Colonic mucosa (tissue), 4 donors: ENCODE measurements at places on chromosomes 4 and X. TPM values are rescaled to one million over a fixed set of nuclear protein-coding genes. Genes with fewer than 3 reads are reported as not detected.

Gene MAEA
- 65.8 TPM for total RNA-seq

Gene KIT
- 9.3 TPM for total RNA-seq

Gene ARR3
- not detected for total RNA-seq

Gene ZCCHC18
- total RNA-seq: 0.98 TPM

Gene HMGN5
- 6.1 TPM for total RNA-seq

Gene HMX1
- total RNA-seq: not detected

Gene GPRASP1
- 3.7 TPM for total RNA-seq

Gene SPIN2A
- total RNA-seq: 0.37 TPM

Gene RASSF6
- 38.9 TPM for total RNA-seq

Gene MAGEC1
- not detected for total RNA-seq

Gene IBSP
- not detected for total RNA-seq

Gene SNCA
- total RNA-seq: 1.2 TPM

Gene TBC1D9
- 11.6 TPM for total RNA-seq

Gene USP17L10
- not detected for total RNA-seq

Gene PDZD4
- 1.5 TPM for total RNA-seq

Gene ARMCX1
- total RNA-seq: 6.8 TPM

Gene GAGE1
- total RNA-seq: not detected

Gene MAGEA8
- total RNA-seq: not detected

Gene PRSS12
- 22.4 TPM for total RNA-seq

Gene C4orf36
- not detected for total RNA-seq

Gene SASH3
- 2.9 TPM for total RNA-seq
